Sigmoid colon (tissue), 7 donors: ENCODE measurements at places on chromosomes 12 and 14. TPM values are rescaled to one million over a fixed set of nuclear protein-coding genes. Genes with fewer than 3 reads are reported as not detected.

DNA sequence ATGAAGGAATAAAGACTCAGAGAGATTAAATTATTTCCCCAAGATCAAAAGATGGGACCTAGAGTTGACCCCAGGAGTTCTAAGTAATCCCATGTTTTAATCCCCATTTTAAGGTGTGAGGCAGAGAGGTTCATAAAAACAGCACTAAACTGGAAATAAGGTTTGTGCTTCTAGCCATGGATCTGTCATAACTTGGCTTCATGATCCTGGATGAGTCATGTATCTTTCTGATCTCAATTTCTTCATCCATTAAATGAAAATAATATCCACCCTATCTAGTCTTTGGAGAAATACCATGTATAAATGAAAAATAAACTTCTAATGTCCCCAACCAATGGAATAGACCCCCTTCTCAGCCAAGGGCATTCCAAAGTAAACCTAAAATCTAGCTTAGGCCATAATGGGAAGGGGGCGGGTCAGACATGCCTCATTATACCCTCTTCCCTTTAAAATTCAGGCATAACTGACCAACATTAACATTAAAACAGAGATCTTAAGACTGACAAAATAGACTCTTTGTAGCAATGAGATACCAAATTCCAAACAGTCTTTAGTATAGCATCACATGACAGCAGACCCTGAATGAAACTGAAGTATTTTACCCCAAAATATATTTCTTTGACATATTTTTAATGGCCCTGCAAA is 47.8 kb downstream of the SLC41A2 start:
- H3K4me3 ChIP-seq: no peak overlapping the region
- H3K4me1 ChIP-seq: no peaks in the 10 kb centered on the region
- no peaks in the 10 kb centered on the region for H3K27me3 ChIP-seq
- no peaks in the 10 kb centered on the region for H3K36me3 ChIP-seq
- no peak for DNase-seq

DNA sequence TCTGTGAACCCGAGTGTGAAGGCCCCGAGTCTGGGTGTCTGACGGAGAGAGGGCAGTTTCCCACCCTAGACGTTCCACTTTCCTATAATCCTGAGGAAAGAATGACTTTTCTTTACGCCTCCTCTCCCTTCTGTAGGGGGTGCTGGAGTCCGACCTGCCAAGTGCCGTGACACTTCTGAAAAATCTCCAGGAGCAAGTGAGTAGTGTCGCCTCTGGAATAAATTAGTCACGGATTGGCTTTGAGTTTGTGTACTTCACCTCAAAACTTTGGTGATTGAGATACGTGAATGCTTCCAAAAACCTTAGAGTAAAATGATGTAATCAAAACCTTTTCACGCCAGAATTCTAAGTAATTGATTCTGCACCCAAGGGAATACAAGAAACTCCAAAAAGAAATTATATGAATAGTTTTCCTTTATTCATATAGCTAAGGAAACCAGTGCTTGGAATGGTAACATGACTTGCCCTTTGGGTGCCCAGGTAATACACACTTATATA is 452 bp downstream of the NGDN start:
- H3K36me3 ChIP-seq: peaks cover 3% of the 10 kb centered on the region
- no peaks in the 10 kb centered on the region for H3K27me3 ChIP-seq
- peak overlapping the region; percentile 86 for H3K4me3 ChIP-seq

GRCh38 chr14:52079239-52079959 is 10.5 kb upstream of the NID2 start:
- no peaks in the 10 kb centered on the region for H3K27me3 ChIP-seq
- no peak for DNase-seq
- H3K4me3 ChIP-seq: no peak overlapping the region
- no peak overlapping the region for H3K27ac ChIP-seq

The CDK2 gene
- 18.0 TPM for total RNA-seq

- H3K27ac ChIP-seq: no peak overlapping the region
- H3K4me1 ChIP-seq: peaks cover 31% of the 10 kb centered on the region
- H3K36me3 ChIP-seq: no peaks in the 10 kb centered on the region
- H3K4me3 ChIP-seq: no peak overlapping the region
- DNase-seq: no peak
These were observed 171.2 kb downstream of the ZFP36L1 start for GRCh38 chr14:68621400-68622365.

The AKAP3 gene
- total RNA-seq: 0.83 TPM

GRCh38 chr12:86711731-86712130 is 455.5 kb upstream of the MGAT4C start:
- peaks cover 14% of the 10 kb centered on the region for H3K4me1 ChIP-seq
- DNase-seq: no peak
- no peak overlapping the region for H3K27ac ChIP-seq
- no peaks in the 10 kb centered on the region for H3K36me3 ChIP-seq

The NKX2-1 gene
- not detected for total RNA-seq

- no peaks in the 10 kb centered on the region for H3K36me3 ChIP-seq
- H3K27me3 ChIP-seq: no peaks in the 10 kb centered on the region
- H3K4me3 ChIP-seq: no peak overlapping the region
- H3K4me1 ChIP-seq: no peaks in the 10 kb centered on the region
These were observed 136.3 kb downstream of the DIO2 start for GRCh38 chr14:80074900-80075574.

The SAMD15 gene
- 0.16 TPM for total RNA-seq

DNA sequence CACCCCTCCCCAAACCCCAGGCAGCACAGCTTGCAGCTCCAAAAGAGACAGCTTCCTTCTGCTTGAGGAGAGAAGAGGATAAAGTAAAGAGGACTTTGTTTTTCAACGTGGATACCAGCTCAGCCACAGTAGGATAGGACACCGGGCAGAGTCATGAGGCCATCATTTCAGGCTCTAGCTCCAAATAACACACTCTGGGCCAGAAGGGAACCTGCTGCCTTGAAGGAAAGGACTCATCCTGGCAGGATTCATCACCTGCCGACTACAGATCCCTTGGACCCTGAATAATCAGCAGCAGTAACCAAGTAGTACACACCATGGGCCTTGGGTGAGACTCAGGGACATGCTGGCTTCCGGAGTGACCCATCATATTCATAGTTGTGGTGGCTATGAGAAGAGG is 10.4 kb upstream of the CKAP4 start:
- H3K4me3 ChIP-seq: no peak overlapping the region
- no peaks in the 10 kb centered on the region for H3K27me3 ChIP-seq
- H3K27ac ChIP-seq: no peak overlapping the region
- no peaks in the 10 kb centered on the region for H3K4me1 ChIP-seq
- no peak for DNase-seq

The WNT1 gene
- total RNA-seq: not detected

GRCh38 chr12:93748672-93749383 is 71.7 kb downstream of the CRADD start:
- H3K27me3 ChIP-seq: no peaks in the 10 kb centered on the region
- no peak overlapping the region for H3K4me3 ChIP-seq
- no peak overlapping the region for H3K27ac ChIP-seq
- DNase-seq: no peak
- peaks cover 49% of the 10 kb centered on the region for H3K4me1 ChIP-seq
- no peaks in the 10 kb centered on the region for H3K36me3 ChIP-seq
